Liver (tissue), 10 donors: ENCODE measurements at places on chromosomes 11 and 22. TPM values are rescaled to one million over a fixed set of nuclear protein-coding genes. Genes with fewer than 3 reads are reported as not detected.

- no peaks in the 10 kb centered on the region for H3K27me3 ChIP-seq
- H3K4me1 ChIP-seq = no peaks in the 10 kb centered on the region
- peaks cover 11% of the 10 kb centered on the region for H3K36me3 ChIP-seq
- H3K4me3 ChIP-seq = no peak overlapping the region
Measured at GRCh38 chr11:8699903-8700302, 17.3 kb downstream of the RPL27A start.

GRCh38 chr11:27371489-27371888 is 8.5 kb upstream of the CCDC34 start:
- H3K4me1 ChIP-seq = peaks cover 7% of the 10 kb centered on the region
- H3K27ac ChIP-seq = no peak overlapping the region
- H3K27me3 ChIP-seq = no peaks in the 10 kb centered on the region
- H3K4me3 ChIP-seq = no peak overlapping the region
- no peak for DNase-seq

GRCh38 chr22:45876136-45877035 is 100.6 kb downstream of the WNT7B start:
- H3K27ac ChIP-seq = no peak overlapping the region
- no peak overlapping the region for H3K4me3 ChIP-seq
- no peaks in the 10 kb centered on the region for H3K36me3 ChIP-seq
- H3K27me3 ChIP-seq = peaks cover 8% of the 10 kb centered on the region

- no peak overlapping the region for H3K4me3 ChIP-seq
- no peaks in the 10 kb centered on the region for H3K4me1 ChIP-seq
- no peak for DNase-seq
- no peaks in the 10 kb centered on the region for H3K27me3 ChIP-seq
- no peaks in the 10 kb centered on the region for H3K36me3 ChIP-seq
- no peak overlapping the region for H3K27ac ChIP-seq
Measured at GRCh38 chr11:121367001-121367843, 74.7 kb downstream of the SC5D start.

- no peak for DNase-seq
- H3K27me3 ChIP-seq = no peaks in the 10 kb centered on the region
- H3K27ac ChIP-seq = peak overlapping the region; percentile 75
Measured at GRCh38 chr11:47376525-47377371, 1.6 kb downstream of the SPI1 start.

DNA sequence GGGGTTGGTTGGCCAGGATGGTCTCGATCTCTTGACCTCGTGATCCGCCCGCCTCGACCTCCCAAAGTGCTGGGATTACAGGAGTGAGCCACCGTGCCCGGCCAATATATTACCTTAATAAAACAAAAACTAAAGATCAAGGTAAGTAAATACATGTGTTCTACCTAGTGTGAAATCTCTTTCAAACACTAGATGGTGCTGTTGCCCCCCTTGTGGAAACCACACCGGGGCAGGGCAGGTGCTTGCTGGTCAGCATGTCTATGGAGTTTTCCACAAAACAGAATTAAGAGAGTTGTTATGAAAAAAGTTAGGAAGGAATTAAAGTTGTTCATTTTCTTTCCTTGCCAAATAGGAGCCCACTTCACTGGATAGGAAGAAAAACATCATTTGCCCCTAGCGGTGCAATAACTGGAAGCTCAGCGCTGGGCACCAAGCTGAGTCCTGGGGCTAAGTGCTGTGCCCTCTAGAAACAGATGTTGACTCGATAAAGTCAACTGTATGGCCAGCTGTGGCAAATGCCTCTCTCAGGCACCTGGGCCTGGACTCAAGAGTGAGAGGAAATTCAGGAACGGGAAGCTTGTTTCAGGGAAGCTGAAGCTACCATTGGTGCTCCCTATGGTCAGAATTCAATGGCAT is 6.3 kb upstream of the KCNJ5 start:
- H3K27ac ChIP-seq = no peak overlapping the region
- no peaks in the 10 kb centered on the region for H3K36me3 ChIP-seq
- H3K27me3 ChIP-seq = peaks cover 4% of the 10 kb centered on the region
- H3K4me1 ChIP-seq = no peaks in the 10 kb centered on the region

DNA sequence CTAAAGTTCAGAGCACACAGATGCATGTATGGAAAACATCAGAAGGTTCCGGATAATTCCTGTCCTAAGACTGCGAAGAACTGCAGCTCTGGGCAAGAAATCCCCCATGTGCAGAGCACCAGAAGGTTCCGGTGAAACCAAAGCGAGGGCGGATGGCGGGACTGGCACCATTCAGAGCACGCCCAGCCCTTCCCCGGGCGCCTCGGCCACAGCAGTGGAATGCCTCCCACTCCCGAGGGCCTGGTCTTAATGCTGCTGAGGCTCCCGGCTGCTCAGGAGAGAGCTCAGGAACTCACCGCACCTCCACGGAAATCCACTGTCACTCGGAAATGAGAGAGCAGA is 43.1 kb downstream of the BRD1 start:
- H3K4me3 ChIP-seq = no peak overlapping the region
- H3K4me1 ChIP-seq = peaks cover 11% of the 10 kb centered on the region
- no peak for DNase-seq
- peaks cover 14% of the 10 kb centered on the region for H3K36me3 ChIP-seq

GRCh38 chr11:9739123-9739900 is 75.4 kb downstream of the SWAP70 start:
- no peak overlapping the region for H3K27ac ChIP-seq
- no peaks in the 10 kb centered on the region for H3K36me3 ChIP-seq
- H3K4me3 ChIP-seq = no peak overlapping the region

- no peak overlapping the region for H3K4me3 ChIP-seq
- H3K27me3 ChIP-seq = no peaks in the 10 kb centered on the region
- no peaks in the 10 kb centered on the region for H3K36me3 ChIP-seq
- DNase-seq = peak; percentile 46
Measured at GRCh38 chr11:86577644-86578636, 94.5 kb downstream of the ME3 start.

DNA sequence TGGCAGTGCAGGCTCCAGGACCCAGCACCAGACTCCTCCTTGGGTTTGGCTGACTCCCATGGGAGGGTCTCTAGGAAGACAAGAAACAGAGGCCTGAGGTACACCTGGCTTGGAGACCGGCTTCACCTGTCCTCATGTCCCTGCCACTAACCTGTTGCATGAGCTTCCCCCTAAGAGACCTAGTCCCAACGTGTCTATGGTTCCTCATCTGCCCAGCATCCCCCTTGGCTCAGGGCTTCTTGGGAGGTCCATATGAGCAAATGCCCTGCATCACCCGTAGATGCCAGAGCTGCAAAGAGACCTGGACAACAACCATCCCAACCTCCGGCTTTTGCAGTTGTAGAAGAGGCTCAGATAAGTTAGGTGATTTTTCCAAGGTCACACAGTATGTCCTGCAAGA is 123.5 kb downstream of the BUD13 start:
- no peak overlapping the region for H3K4me3 ChIP-seq
- no peaks in the 10 kb centered on the region for H3K36me3 ChIP-seq
- no peaks in the 10 kb centered on the region for H3K27me3 ChIP-seq
- H3K27ac ChIP-seq = no peak overlapping the region
- no peaks in the 10 kb centered on the region for H3K4me1 ChIP-seq

- H3K36me3 ChIP-seq = no peaks in the 10 kb centered on the region
- H3K4me1 ChIP-seq = peaks cover 5% of the 10 kb centered on the region
- H3K27ac ChIP-seq = peak overlapping the region; percentile 40
- H3K4me3 ChIP-seq = peak overlapping the region; percentile 58
- no peak for DNase-seq
- no peaks in the 10 kb centered on the region for H3K27me3 ChIP-seq
Measured at GRCh38 chr11:44949160-44950030, 1.3 kb downstream of the TP53I11 start.

DNA sequence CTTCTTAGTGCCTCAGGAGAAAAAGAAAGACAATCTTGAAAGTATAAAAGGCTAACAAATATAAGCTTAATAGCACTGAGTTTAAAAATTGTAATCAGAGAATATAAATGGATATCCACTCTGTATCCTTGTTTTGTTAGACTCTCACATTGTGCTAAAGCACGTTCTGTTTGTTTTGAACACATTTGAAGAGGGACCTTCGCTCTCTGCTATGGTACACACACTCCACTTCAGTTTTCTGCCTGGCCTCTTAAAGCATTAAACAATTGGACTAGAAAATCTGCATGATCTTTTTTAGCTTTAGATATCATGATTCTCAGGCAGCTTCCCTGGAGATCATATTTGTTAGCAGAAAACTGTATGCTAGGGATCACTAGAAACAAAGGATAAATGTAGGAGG is 40.3 kb upstream of the PGR start:
- H3K4me3 ChIP-seq = no peak overlapping the region
- no peak for DNase-seq
- no peaks in the 10 kb centered on the region for H3K4me1 ChIP-seq
- no peaks in the 10 kb centered on the region for H3K27me3 ChIP-seq
- H3K27ac ChIP-seq = no peak overlapping the region

- H3K4me1 ChIP-seq = no peaks in the 10 kb centered on the region
- no peak for DNase-seq
- H3K27me3 ChIP-seq = no peaks in the 10 kb centered on the region
- no peak overlapping the region for H3K27ac ChIP-seq
Measured at GRCh38 chr11:46930089-46930488, 6.5 kb upstream of the CSTPP1 start.

- peaks cover 6% of the 10 kb centered on the region for H3K36me3 ChIP-seq
- H3K27me3 ChIP-seq = no peaks in the 10 kb centered on the region
- DNase-seq = no peak
- no peak overlapping the region for H3K4me3 ChIP-seq
Measured at GRCh38 chr11:692824-693414, 2.1 kb downstream of the DEAF1 start.

DNA sequence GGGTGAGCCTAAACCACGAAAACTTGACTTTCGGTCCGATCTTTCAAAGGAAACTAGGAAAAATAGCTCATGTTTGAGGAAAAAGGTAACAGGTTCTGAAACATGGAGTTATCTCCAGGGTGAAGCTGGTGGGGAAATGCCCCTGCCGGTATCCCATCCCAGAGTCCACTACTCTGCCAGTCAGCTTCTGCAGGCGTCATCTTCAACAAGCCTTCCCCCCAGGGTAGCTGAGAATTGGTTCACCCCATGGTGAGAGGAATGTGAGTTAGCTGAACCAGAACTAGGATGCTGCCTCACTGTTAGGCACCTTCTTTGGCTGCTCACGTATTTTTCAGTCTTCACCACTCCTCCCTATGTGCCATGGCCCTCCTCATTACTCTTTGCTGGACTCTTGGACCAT is 1.1 kb downstream of the GVQW3 start:
- H3K36me3 ChIP-seq = no peaks in the 10 kb centered on the region
- H3K4me1 ChIP-seq = peaks cover 2% of the 10 kb centered on the region
- no peak overlapping the region for H3K4me3 ChIP-seq
- H3K27me3 ChIP-seq = no peaks in the 10 kb centered on the region
- no peak overlapping the region for H3K27ac ChIP-seq

- no peak overlapping the region for H3K4me3 ChIP-seq
- no peak overlapping the region for H3K27ac ChIP-seq
- no peak for DNase-seq
- no peaks in the 10 kb centered on the region for H3K36me3 ChIP-seq
Measured at GRCh38 chr11:57938351-57938750, 85.3 kb upstream of the OR9Q1 start.

- no peaks in the 10 kb centered on the region for H3K27me3 ChIP-seq
- DNase-seq = no peak
- peak overlapping the region; percentile 19 for H3K27ac ChIP-seq
- no peak overlapping the region for H3K4me3 ChIP-seq
- no peaks in the 10 kb centered on the region for H3K4me1 ChIP-seq
- H3K36me3 ChIP-seq = no peaks in the 10 kb centered on the region
Measured at GRCh38 chr22:38204784-38205183, 3.0 kb downstream of the MAFF start.

- no peaks in the 10 kb centered on the region for H3K27me3 ChIP-seq
- no peak overlapping the region for H3K27ac ChIP-seq
- H3K4me3 ChIP-seq = no peak overlapping the region
- H3K4me1 ChIP-seq = no peaks in the 10 kb centered on the region
- no peak for DNase-seq
Measured at GRCh38 chr22:23053912-23054530, 16.3 kb upstream of the GNAZ start.

DNA sequence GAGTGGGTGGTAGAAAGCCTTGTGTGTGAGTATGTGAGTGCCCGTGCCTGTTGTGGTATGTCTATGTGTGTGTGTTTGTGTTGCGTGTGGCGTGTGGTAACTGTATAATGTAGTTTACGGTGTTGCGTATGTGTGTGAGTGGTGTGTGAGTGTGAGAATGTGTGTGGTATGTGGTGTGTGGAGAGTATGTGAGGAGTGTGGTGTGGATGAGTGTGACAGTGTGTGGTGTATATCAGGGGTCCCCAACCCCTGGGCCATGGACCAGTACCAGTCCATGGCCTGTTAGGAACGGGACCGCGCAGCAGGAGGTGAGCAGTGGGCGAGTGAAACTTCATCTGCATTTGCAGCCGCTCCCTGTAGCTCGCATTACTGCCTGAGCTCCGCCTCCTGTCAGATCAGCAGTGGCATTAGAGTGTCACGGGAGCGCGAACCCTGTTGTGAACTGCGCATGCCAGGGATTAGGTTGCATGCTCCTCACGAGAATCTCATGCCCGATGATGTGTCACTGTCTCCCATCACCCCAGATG is 5.7 kb downstream of the UPK3A start:
- H3K4me1 ChIP-seq = no peaks in the 10 kb centered on the region
- no peak overlapping the region for H3K27ac ChIP-seq
- no peak overlapping the region for H3K4me3 ChIP-seq
- H3K27me3 ChIP-seq = no peaks in the 10 kb centered on the region

- H3K4me3 ChIP-seq = no peak overlapping the region
- no peaks in the 10 kb centered on the region for H3K27me3 ChIP-seq
- H3K4me1 ChIP-seq = peaks cover 20% of the 10 kb centered on the region
- H3K27ac ChIP-seq = no peak overlapping the region
- H3K36me3 ChIP-seq = no peaks in the 10 kb centered on the region
Measured at GRCh38 chr11:18066626-18067025, 20.6 kb upstream of the TPH1 start.

DNA sequence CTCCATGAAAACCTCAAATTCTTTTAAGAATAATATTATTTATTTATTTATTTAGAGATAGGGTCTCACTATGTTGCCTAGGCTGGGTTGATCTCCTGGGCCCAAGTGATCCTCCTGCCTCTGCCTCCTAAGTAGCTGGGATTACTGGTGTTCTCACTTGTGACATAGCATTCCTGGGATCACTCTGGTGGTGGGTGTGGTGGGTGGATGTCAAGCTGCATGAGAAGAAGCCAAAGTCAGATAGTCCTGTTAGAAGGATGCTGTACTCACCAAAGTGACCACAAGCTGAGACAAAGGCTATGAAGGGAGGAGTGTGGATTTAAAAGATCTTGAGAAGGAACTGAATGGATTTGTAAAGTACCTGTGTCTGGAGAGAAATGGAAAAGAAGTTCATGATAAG is 87.9 kb upstream of the SPON1 start:
- H3K27ac ChIP-seq = no peak overlapping the region
- H3K36me3 ChIP-seq = no peaks in the 10 kb centered on the region
- no peak overlapping the region for H3K4me3 ChIP-seq
- DNase-seq = no peak

Gene NAALADL1
- total RNA-seq = 2.1 TPM

Gene MS4A6E
- total RNA-seq = 0.75 TPM

Gene MS4A15
- total RNA-seq = not detected

Gene FBLN1
- 8.3 TPM for total RNA-seq

Gene CARD10
- total RNA-seq = 7.8 TPM

Gene RBM7
- total RNA-seq = 23.0 TPM
